ENCODE measurements at places on chromosomes 4 and X.

DNA sequence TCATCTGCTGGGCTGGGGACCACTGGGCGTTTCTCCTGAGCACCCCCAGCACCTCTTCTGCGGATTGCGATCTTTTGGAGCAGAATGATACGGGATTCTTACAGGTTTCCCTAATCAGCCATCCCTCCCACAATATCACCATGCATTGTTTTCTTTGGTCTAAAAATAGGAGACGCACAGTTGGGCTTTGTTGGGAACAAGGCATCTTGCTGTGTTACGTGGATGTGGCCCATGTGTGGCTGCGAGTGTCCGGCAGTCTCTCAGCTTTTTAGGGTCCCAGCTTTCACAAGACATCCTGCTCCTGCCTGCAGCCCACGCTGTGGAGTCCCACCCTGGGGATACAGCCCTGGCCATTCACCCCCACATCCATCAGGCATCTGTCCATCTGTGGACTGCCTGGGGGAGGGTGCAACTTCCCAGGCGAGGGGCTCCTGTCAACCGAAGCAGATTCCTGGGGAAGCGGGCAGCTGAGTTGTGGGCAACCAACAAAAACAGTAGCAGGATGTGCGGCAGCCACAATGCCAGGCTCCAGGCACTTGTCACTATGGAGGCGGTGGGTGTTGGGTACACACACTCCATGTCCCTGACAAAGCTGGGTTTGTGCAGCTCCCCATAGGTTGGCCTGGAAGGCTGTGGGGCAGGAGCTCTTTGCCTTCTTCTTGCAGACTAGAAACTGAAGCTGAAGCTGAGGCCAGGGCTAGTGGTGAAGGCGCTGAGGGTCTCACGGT, 185.5 kb upstream of the PSAPL1 start:
- DNase-seq, result no peak

DNA sequence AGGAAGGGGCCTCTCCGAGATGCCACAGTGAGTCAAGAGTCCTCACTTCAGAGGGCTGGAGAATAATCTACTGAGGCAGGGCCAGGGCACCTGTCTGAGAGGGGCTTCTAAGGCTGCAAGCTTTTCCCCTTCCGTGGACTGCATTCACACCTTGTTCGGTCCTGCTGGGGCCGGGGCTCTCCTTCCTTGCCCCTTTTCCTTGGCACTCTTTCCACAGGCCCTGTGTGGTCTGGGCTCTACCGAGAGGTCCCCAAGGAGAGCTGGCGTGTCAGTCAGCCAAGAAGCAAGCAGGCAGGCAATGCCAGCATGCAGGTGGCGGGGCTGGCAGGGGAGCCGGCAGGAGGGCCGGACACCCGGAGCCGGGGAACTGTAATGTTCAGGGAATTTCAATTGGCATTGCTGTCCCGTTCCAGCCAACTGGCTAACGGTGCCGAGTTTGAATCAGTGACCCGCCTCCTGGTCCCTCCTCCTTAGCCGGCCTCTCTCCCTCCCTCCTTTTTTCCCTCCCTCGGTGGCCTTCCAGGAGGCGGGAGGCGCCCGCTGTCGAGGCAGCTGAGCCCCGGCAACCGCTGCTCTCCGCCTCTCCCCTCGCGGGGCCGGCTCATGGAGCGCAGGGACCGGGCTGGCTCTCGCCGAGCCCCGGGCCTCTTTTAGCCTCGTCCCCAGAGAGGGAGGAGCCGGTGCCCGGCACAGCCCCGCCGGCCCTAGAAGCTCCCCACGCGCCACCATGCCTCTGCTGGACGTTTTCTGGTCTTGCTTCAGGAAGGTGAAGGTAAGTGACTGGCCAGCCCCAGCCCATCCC, at the start of gene STARD8:
STARD8 (plus strand) TSS at position 511 of the 802 bp plus-strand sequence; CDS start at position 728, 217 bp downstream.
- DNase-seq, result no peak

DNA sequence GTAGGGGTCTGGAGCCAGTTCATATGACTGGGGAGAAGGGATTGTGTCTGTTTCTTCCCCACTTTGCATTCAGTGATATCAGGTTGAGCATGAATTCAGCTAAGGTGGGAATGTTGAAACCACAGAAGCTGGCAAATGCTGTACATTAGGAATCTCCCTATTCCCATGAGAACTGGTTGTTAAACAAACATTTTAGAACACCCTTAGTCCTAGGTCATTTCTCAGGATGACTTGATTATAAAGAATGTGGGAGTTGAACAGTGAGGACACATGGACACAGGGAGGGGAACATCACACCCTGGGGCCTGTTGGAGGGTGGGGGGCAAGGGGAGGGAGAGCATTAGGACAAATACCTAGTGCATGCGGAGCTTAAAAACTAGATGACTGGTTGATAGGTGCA, 62.6 kb upstream of the LIMCH1 start:
- no peak for DNase-seq

DNA sequence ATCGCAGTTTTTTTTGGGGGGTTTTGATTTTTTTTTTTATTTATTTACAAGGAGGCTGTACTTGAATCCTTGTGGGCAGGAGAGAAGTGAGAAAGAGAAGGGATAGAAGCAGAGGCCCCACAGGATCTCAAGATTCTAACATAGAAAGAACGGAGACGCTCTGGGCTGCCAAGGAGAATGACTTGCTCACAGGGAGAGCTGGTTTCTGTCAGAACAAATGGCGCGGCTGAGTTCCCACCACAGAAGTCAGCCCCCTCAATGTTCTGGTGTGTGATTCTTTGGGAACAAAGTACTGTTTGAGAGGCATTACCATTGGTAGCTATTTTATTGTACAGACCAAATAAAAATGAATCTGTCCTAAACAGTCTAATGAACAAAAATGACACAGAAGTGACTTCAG, 80.6 kb downstream of the ATXN3L start:
- no peak for DNase-seq

- no peak for DNase-seq
These were observed 107.8 kb upstream of the MYOZ2 start for GRCh38 chr4:119027811-119028210.

- DNase-seq, result no peak
These were observed 153.1 kb downstream of the AMELX start for GRCh38 chrX:11446336-11446735.

- no peak for DNase-seq
These were observed 31.4 kb downstream of the SSX5 start for GRCh38 chrX:48165241-48165640.

- no peak for DNase-seq
These were observed 98.7 kb upstream of the KLHL13 start for GRCh38 chrX:118215346-118215745.

DNA sequence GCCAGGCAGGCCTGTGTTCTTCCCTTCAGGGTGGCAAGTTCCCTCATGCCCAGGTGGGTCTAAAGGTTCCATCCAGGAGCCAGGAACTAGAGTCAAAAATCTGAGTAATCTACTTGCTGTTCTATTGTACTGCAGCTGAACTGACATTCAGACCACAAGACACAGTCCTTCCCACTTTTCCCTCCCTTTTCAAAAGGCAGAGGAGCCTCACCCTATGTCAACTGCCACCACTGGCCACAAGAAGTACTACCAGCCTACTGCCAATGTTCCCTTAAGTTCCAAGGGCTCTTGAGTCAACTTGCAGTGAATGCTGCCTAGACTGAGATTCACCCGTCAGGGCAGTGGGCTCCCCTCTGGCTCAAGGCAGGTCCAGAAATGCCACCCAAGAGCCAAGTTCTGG, 133.5 kb downstream of the FAM47B start:
- no peak for DNase-seq

- DNase-seq, result no peak
These were observed 31.2 kb downstream of the SORCS2 start for GRCh38 chr4:7223541-7223940.

GRCh38 chr4:158786121-158786601, 17.3 kb downstream of the FNIP2 start:
- peak; percentile 8 for DNase-seq

DNA sequence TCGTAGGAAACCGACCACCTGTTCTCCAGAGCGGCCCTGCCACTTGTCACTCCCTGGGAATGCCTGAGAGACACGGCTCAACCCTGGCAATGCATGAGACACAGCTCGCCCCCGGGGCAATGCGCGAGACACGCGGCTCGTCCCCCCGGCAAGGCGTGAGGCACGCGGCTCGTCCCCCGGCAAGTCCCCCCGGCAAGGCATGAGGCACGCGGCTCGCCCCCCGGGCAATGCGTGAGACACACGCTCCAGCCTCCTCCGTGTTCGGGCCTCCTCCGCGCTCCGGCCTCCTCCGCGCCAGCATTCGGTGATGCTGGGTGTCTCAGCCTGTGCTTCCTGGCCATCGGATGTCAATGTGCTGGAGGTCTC, 27.5 kb upstream of the CPLX1 start:
- no peak for DNase-seq

GRCh38 chr4:69832326-69833030, 27.5 kb downstream of the SULT1E1 start:
- no peak for DNase-seq

DNA sequence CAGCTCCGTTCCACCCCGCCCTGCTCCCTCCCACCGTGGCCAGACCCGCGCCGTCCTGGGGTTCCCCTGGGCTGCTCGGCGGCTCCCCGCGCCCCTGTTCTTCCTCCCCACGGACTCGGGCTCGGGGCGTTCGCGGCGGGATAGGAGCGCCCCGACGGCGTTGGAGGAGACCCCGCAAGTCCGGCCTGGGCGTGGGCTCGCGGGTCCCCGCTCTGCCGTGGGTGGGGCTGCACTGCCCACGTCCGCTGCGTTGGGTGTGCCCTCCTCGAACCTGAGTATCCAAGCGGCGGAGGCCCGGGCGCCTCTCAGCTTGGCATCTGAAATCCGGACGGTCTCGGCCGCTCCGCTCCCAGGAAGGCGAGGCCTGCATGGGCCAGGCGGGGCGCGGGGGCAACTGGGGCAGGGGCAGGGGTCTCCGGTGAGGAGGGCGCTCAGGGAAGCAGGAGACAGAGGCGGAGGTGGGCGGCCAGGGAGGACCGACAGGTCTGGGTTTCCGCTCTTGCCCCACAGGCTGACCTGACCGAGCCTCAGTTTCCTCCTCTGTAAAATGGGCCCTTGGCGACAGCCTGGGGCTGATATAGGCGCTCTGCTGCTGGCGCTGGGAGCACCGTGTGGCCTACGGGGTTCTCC, 12.0 kb upstream of the NAT8L start:
- DNase-seq, result no peak

GRCh38 chrX:1591863-1592469, 562 bp downstream of the AKAP17A start:
- DNase-seq, result no peak

DNA sequence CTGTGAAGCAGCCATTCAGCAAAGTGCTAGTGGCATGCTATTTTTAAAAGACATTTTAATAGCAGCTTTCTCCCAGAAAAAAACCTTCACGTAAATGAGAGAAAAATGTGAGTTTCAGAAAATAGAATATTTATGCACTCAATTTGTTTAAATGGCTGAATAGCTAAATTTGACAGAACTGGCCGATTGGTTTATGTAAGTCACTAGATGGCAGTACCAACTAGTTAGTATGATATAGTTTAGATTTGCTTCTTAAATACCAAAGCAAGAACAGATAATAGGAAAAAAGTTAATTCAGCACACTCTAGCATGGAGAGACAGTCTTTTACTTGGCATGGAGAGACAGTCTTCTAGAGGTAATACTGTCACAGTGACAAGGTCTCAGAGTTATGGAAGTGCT, 250.1 kb downstream of the SNCA start:
- DNase-seq, result peak; percentile 44

DNA sequence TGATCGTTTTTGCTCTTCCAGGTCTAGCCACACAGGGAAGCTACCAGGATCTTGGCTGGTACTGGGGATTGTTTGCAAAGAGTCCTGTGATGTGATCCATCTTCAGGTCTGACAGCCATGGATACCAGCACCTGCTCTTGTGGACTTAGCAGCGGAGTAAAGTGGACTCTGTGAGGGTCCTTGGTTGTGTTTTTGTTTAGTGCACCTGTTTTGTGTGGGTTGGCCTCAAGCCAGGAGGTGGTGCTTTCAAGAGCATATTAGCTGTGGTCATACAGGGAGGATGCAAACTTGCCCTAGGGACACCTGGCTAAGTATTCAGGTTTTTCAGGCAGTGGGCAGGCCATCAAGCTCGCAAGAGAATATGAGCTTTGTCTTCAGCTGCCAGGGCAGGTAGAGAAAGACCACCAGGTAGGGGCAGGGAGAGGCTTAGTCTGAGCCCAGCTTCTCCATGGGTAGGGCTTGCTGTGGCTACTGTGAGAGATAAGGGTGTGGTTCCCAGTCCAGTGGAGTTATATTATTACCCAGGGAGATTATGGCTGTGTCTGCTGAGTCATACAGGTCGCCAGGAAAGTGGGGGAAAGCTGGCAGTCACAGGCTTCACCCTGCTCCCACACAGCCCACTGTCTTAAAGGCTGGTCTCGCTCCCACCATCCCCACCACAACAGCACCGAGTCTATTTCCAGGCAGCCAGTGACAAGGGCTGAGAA, 293.7 kb downstream of the PCDH18 start:
- DNase-seq, result no peak

GRCh38 chr4:169993531-169993930, 32.7 kb downstream of the MFAP3L start:
- no peak for DNase-seq

DNA sequence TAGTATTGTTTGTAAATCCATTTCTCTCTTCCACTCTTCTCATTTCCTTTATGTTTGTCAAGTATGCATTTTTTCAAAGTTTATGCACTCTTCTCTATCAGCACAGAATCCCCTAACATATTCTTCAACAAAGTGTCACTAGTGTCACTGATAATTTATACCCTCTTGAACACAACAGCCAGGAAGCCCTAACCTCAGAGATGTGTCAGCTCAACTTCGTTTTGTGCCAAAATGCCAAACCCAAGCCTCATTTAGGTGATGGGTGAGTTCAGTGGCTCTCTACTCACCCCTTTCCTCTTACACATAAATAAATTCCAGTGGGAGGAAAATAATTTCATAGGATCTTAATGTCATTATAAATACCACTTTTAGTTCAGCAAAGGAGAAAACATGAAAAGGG, 22.4 kb upstream of the P2RY10 start:
- DNase-seq, result no peak

DNA sequence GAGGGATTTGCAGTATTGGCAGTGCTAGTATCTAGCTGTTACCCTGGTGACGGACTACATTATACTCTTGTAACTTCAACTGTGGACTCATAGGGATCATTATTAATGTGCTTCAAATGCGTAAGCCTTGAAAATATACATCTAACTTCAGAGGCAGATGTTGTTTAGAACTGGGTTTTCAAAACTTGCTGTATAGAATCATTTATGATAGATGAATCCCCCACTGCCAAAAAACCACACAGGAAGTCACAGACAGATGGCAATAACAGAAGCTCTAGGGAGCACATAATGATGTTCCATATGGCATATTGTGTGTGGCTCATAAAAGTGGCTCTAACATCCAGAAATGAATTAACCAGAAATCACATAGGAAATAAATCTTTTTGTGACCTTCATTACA, 62.3 kb upstream of the RELL1 start:
- peak; percentile 97 for DNase-seq

DNA sequence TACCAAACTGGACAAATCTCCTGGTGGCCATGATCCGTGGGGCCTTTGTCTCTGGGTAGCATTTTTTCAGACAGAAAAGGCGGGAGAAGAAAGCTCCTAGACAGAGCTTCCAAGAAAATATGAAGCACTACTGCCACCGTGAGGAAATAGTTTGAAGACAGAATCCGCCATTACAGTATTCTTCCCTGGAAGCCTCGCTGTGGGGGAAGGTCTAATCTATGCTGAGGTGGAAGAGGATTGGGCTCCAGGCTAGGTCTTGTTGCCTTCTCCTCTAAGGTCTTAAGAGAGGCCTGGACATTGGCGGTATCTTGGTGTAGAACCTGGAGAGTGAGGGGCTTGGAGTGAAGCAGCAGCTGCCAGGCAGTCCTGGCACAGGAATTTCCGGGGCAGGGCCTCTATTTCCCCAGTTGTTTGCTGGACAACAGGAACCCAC, 218.9 kb downstream of the OR13H1 start:
- no peak for DNase-seq
